ENCODE measurements at places on chromosomes 7 and 10.

DNA sequence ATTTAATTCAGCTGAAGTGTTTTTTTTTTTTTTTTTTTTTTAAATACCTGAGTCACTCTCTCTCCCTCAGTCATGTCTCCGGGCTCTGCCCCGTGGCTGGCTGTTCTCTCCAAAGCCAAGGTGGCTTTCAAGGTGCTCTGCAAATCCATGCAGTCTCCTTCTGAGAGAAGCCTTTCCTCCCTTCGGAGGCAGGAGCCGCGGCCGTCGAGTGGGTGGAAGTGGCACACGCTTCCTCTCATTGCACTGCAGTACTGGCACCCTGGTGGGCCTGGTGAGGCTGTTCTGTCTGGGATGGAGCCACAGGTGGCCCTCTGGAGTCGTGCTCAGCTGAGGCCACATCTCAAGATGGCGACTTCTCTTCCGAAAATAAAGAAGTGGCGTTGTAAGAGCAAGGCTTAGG, 221.8 kb downstream of the GLRX3 start:
- no peak for DNase-seq

GRCh38 chr10:125815764-125816163, 7.3 kb downstream of the UROS start:
- no peak for DNase-seq

- no peak for DNase-seq
These were observed 233.2 kb upstream of the PPP2R2D start for GRCh38 chr10:131667561-131667960.

DNA sequence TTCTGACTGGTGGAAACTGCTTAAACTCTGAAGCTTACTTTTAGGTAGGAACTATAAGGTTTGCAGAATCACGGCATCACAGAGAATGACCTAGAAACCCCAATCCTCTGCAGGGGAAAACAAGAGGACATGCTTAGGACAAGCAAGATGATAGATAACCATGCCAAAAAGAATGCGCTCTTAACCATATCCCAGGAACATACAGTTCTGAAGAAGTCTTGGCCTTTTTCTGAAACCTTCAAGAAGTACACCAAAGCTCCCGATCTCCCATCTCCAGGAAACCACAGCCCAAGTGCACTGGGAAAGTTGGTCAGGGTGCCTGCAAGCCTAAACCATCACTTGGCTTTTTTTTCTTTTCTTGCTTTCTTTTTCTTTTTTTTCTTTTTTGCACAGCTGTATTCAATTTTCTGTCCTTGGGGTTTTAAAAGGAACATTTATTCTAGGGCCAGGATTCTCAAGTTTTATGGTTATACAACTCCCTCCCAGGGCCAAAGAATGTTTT, 12.2 kb upstream of the SVIL start:
- no peak for DNase-seq

DNA sequence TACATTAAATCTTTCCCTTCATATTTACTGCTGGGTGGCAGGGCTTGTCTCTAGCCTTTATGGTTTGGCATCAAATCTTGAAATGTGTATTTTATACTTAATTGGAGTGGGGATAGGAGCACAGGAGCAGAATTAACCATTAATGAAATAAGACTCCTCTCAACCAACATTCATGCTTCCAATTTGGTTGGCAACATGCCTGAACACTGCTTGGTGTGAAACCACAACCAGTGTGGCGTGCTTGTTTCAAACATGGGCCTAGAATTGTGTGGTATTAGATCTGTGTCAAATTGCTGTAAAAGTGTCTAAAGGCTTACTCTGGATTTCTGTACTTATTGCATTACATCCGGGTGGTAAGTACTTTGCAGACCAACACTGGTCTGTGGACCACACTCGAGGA, 25.1 kb upstream of the VPS41 start:
- DNase-seq: no peak

DNA sequence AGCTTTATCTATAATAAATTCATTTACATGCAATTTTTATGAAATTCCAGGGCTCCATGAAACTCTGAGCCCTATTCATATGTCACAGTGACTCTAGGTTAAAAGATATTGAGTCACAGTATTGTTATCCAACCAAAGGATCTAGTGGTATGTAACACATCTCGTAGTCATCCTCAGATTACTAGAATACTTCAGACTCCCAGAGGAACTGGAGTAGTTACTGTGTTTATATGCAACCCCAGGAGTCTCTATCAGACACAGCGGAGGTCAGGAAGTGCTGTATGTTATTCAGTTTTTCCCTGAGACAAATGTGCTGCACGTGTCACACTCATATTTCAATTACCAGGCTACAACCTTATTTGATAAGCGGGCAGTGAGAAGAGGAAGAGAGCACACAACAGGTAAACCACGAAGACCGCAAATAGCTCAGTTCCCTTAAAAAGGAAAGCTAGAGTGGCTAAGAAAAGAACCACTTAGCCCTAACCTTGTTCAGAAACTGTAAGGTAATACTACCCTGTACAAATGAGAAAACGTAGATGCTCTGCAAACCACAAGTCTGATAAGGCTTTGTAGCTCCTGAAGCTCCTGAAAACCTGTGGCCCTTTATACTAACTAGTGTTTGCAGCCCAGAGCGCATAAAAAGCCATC, 114.0 kb upstream of the CNTNAP2 start:
- DNase-seq: no peak

- DNase-seq: no peak
These were observed 284.9 kb upstream of the VWC2 start for GRCh38 chr7:49488573-49488972.

GRCh38 chr7:24777806-24778205, 20.5 kb upstream of the GSDME start:
- no peak for DNase-seq

GRCh38 chr10:128709686-128710085, 583.5 kb upstream of the MKI67 start:
- DNase-seq: no peak

- no peak for DNase-seq
These were observed 142.6 kb upstream of the TMEM196 start for GRCh38 chr7:19916046-19916445.

DNA sequence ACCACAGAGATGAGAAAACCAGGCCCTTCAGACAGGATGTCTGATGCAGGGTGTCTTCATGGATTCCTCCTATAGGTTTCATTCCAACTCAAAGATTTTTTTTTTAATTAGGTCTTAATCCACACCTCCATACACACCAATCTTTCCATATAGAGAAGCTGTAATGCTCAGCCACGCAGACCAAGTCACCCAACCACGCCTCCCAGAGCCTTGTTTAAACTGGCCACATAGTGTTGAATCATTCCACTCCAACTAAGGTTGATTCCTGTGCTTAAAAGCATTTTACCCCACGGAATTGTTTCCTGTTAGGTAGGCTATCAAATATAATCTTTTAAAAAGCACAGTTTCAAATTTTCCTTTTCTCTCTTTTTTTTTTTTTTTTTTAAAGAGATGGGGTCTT, 153.6 kb downstream of the TYW1B start:
- DNase-seq: no peak

DNA sequence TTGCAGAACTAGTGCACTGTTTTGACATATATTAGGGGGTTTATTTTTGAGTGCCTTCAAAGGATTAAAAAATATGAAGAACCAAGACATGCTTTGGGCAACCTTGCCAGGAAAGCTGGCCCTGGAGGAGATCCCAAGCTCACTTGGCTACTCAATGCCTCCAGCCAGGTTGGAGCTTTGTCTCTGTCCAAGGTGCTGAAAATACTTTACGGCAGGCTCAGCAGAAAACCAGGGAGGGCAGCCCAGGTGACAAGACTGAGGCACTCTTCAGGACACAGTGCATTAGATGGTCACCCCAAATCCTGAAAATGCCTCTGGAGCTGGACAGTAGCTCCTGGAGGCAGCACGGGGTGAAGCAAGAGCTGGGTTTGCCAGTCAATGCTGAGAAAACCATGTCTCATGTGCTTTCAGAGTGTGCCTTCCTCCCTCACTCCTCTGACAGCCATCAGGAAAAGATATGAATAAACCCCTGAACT, 5.8 kb upstream of the KCNH2 start:
- DNase-seq: no peak

GRCh38 chr7:39937366-39938153, 12.5 kb upstream of the CDK13 start:
- no peak for DNase-seq

- no peak for DNase-seq
These were observed 11.5 kb downstream of the NPFFR1 start for GRCh38 chr10:70271996-70272924.

DNA sequence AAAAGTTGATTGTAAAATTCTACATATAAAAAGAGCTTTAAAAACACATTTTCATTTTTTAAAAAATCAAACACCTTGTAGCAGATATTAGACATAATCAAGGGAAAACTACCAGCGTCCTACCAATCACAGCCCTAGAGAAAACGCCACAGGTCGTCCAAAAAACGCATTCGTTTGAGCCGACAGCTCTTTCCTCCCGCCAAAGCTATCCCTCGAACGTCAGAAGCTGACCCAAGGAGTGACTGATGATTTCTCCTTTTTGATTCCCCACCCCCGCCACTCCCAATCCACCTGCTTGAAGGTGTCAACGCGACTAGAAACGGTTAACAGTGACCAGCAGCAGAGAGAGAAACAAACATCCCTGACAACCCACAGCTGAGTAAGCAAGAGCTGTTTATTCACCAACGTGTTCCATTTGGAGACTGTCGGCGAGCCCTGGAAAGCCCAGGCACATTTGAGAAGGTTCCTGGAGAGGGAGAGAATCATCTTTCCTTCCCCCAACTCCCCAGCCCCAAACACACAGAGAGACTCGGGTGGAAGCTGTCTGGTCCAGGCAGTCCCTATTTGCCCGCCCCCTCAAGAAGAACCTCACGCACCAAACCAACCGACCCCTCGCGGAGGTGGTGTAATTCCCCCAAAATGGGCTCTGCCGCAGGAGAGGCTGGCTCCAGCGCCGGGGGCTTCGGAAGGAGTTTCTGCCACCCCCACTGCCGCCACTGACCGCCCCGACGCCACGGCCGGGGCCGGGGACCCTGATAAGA, 622 bp downstream of the CPEB3 start:
- peak; percentile 7 for DNase-seq

- no peak for DNase-seq
These were observed 57.4 kb downstream of the SMURF1 start for GRCh38 chr7:99086532-99086931.

GRCh38 chr10:100745882-100746783, 751 bp downstream of the PAX2 start:
- DNase-seq: no peak

Measured in stimulated activated CD8-positive, alpha-beta memory T cell treated with anti-CD3 and anti-CD28 coated beads, Interleukin-7, amount 100 ng/mL, for 24 hours (primary cell).